CD4-positive, alpha-beta T cell treated with Interleukin-4 for 4 hours (primary cell): ENCODE measurements at places on chromosomes 1 and 21.

- peak; percentile 86 for DNase-seq
These were observed 9.3 kb downstream of the MASP2 start for GRCh38 chr1:11037740-11038182.

DNA sequence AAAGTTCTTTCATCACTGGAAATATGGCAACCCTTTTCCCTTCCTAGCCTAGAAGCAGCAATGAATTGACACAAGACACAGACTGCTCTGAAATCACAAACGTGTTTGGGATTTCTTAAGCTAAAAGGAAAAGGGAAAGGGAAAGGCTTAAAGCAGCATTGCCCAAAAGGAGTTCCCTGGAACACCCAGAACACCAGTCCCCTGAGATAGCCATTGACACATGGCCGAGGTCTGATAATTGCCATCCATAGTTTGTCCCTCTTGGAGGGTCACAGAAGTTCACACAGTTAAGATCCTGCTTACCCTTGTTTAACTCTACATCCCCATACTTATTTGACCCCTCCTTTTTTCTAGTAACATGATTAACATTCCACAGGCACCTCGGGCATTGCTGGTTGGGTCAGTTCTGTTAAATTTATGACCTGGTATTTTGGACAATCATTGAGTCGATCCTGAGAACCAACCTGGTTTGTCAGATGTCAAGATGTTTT lies 72.9 kb downstream of the ZNF281 start:
- DNase-seq, result no peak

DNA sequence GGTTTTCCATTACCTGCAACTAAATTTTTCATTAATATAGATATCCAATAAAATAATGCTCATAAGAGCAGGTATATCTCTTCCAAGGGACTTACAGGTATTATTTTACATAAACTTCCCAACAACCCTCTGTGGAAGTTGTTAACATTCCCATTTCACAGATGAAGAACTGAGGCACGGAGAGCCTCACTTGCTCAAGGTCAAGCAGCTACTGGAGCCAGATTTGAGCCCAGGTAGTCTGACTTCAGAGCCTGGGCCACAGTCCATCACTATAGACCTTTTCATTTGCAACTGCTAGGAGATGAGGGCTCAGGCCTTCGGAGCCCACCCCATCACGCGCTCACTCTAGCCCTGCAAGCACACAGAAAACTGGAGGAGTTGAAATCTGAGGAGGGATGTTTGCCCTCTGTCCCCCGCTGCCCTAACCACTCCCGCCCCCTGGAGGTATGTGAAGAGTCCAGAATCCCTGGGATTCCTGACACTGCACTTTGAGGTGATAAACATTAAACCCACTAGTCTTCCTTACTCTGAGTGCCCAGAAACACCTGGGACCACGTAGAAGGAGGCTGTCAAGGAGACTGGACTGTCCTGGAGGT lies 11.7 kb upstream of the ALPL start:
- no peak for DNase-seq

DNA sequence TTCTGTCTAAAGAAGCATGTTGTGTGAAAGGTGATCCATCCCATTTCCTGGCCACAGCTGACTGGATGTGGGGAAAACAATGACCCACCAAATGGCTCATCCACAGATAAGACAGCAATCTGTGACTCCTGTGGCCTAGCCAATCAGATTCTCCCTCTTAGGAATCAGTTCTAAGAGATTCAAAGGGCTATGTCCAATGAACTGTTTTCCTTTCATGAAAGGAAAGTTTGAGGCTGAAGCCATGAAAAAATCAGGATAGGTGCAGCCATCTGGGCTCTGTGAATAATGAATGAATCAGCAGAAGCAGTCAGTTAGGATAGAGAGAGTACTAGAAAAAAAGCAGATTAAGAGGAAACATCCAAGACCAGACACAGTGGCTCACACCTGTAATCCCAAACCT lies 164.7 kb downstream of the NRIP1 start:
- no peak for DNase-seq

GRCh38 chr1:161393151-161393550 lies 25.5 kb upstream of the CFAP126 start:
- DNase-seq, result no peak

DNA sequence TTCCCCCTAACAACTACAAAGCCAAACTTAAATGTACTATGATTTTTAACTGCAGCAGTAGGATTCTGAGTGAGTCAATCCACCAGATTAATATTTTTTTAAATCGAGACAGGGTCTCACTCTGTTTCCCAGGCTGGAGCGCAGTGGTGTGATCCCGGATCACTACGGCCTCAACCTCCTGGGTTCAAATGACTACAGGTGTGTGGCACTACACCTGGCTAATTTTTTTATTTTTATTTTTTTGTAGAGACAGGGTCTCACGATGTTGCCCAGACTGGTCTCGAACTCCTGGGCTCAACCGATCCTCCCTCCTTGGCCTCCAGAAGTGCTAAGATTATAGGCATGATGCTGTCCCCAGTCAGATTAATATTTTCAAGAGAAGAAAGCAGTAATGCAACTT lies 88.1 kb downstream of the SLC45A1 start:
- no peak for DNase-seq

GRCh38 chr1:200897259-200897658 lies 2.6 kb downstream of the INAVA start:
- DNase-seq, result no peak

DNA sequence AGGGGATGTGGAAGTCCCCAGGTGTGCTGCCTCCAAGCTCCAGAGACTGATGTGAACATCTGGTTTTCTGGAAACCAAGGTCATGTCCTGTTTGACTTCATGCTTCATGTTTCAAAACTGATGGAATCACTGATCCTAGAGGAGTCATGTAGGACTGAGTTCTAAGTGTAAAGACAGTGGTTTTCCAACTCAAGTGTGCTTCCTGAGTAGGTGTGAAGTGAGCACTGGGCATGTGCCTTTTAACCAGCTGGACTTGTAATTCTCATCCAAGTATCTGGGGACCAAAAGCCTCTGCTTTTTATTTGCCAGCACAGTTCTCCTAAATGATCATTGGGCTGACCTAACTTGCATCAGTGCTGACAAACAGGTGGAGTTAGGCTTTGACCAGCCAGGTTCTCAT lies 36.9 kb downstream of the ABCA4 start:
- DNase-seq, result no peak

DNA sequence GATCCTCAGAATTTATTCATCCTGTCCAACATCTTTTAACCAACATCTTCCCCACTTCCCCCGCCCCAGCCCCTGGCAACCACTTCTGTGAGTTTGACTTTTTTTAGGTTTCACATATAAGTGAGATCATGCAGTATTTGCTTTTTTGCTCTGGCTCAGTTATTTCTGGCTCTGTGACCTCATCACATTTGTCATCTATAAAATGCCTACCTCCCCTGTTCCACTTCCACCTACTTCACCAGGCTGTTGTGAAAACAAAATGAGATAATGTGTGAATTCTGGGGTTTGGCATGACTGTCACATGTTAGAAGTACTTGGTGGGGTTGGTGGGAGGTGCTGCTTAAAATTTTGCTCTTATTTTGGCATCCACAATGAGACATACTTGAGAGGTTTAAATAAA lies 18.4 kb downstream of the HHAT start:
- peak; percentile 28 for DNase-seq

- DNase-seq, result no peak
These were observed 535 bp upstream of the DISC1 start for GRCh38 chr1:231625975-231626534.

- no peak for DNase-seq
These were observed 486.7 kb downstream of the OMA1 start for GRCh38 chr1:58059789-58060188.

DNA sequence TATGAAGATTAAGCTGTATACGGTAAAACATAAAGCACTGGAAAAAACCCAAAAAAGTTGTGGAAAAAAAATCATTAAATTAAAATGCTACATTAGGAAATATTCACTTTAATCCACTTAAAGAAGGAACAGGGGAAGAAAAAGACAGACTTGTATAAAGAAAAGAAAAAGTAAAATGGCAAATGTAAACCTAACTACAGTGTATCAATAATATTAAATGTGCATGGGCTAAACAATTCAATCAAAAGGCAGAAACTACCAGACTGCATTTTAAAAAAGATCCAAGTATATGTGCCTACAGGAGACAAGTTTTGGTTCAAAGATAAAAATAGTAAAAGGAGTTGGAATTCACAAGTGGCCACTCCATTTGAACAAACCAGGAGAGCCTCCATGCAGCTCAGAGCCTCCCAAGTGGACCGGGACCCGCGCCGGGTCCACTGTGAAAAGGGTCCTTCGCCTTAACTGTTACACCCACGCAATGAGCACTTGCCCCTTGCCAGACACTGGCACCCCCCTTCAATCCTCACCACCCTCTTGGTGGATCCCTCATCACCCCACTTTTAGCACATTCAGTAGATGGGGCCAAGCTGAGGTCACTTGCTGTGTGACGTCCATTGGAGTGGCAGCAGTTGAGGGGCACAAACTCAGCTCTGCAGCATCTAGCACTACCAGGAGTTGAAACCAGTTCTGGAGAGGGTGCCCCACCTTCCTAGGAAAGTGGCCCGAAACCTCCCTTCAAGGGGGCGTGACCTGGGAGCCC lies 898 bp downstream of the C1orf174 start:
- no peak for DNase-seq

DNA sequence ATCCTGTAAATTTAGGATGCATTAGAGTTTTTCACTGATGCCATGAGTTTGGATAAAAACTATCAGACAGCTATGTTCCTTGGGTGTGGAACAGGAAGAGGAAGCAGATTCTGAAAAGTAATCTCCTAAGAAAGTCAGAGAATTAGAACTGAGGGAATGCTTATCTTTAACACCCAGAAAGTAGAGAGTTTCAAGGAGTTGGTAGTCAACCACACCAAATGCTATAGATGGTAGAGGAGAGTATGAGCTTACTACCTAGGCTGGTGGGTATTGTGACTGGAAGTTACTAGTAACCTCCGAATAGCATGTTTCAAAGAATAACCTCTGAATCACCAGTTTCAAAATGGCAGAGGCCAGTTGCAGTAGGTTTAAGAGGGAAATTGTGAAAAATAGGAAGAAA lies 288.0 kb downstream of the HMCN1 start:
- DNase-seq, result no peak

GRCh38 chr1:98705591-98705990 lies 44.1 kb downstream of the SNX7 start:
- no peak for DNase-seq
